Activated CD4-positive, alpha-beta T cell treated with anti-CD3 and anti-CD28 coated beads for 1 hour (primary cell): ENCODE measurements at places on chromosomes 4 and X.

DNA sequence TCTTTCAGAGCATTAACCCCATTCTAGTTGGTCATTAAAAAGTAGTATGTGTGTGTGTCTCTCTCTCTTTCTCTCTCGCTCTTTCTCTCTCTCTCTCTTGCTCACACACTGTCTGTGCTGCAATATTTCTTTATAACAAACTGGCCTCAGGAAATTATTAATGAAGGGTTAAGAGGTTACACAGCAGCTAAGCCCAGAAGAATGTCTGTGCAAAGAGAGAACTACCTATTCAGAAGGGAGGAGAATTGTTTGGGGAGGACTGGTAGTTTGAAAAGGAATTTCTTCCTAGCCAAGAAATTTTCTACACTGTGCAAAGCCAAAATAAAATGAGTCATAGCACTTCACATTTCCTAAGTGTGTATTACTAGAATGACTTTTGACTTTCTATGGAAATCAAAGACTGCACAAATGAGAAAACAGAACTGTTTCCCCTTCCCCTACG, 22.2 kb downstream of the PDGFC start:
- DNase-seq: no peak

DNA sequence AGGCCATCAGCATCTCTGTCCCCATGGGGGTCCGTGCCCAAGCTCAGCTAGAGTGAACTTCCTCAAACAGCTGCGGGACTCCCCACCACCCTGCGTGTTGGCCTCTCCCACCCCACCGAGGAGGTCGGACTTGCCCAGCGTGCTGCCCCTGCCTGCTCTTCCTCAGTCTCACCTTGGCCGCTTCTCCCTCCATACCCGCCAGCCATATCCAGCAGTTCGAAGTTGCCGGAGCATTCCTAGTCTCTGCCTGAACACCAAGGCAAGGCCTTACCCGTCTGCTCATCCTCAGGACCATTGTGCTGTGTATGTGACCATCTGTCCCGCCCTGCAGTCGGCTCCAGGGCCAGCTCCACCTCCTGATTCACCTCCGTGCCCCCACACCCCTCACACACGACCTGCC, 84.5 kb downstream of the WFS1 start:
- no peak for DNase-seq

- DNase-seq: no peak
Measured at GRCh38 chrX:103197721-103198306, 17.1 kb upstream of the BEX4 start.

DNA sequence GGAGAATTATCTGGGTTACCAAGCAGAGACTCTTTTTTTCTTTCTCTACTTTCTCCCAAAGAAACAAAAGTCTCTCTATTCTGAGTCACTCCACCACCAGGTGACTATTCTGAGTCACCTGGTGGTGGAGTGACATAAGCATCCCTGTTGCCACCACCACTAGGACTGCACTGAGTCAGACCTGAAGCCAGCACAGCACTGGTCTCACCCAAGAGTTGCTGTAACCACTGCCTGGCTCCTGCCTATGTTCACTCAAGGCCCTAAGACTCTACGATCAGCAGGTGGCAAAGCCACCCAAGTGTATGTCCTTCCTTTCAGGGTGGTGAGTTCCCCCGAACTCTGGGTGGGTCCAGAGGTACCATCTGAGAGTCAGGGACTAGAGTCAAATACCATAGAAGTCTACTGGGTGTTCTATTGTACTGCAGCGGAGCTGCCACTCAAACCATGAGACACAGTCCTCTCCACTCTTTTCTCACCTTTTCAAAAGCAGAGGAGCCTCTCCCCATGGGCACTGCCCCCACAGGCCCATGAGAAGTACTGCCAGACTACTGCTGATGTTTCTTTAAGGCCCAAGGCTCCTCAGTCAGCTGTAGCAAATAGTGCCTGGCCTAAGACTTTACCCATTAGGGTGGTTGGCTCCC, 209.6 kb upstream of the IRS4 start:
- DNase-seq: no peak

DNA sequence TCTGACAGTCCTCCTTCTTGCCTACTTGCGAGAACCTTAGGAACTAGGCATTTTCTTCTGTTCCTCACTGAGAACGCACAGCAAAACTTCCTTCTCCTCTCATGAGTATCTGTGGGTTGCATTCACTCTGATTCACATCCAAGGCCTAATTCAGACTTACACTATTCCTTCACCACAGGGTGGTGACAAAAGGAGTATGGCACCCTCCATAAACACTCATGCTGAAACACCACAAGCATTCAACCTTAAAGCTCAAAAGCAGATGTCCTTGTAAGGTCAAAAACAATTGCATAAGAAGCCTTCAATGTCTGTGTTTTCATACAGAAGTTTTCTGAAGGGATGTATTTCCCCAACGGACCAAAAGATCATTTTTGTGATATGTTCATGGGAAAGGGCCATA, 147.3 kb downstream of the CORIN start:
- no peak for DNase-seq

GRCh38 chrX:9534686-9535085, 69.8 kb downstream of the TBL1X start:
- no peak for DNase-seq

GRCh38 chr4:90495211-90495610, 368.0 kb downstream of the CCSER1 start:
- DNase-seq: no peak

DNA sequence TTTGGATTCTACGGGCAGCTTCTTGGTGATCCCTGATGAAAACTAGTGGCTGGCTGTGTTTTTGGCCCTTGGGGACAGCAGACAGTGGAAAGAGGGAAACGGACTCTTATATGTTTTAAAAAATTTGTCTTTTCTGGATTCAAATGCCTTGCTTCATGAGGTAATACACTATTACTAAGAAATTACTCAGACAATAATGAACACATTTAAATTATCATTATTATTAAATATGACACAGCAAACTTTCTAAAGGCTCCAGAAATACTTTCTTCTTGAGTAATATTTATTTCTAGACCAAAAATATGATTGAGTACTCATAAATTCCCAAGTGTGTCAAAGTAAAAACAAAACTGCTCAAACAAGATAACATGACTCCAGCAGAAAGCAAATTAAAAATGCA, 520.7 kb upstream of the AADAT start:
- DNase-seq: no peak

GRCh38 chrX:139058831-139059495, 347.4 kb upstream of the FGF13 start:
- DNase-seq: no peak

DNA sequence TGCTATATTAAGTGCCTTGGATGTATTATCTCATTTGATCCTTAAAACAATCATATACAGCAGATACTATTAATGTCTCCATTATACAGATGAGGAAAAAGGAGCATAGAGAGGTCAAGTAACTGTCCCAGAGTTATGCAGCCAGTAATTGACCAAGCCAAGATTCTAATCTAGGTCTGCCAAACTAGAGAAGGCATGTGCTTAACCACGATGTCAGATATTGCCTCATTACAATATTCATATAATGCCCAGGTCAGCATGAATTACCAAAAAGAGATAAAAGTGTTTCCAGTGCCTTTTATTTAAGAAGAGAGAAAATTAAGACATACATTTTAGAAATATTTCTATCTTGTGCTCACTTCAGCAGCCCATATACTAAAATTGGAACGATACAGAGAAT, 7.1 kb downstream of the ARHGEF6 start:
- no peak for DNase-seq

- no peak for DNase-seq
Measured at GRCh38 chr4:113739197-113739596, 22.3 kb downstream of the CAMK2D start.

- no peak for DNase-seq
Measured at GRCh38 chr4:183240581-183241321, 79.3 kb downstream of the CLDN22 start.

DNA sequence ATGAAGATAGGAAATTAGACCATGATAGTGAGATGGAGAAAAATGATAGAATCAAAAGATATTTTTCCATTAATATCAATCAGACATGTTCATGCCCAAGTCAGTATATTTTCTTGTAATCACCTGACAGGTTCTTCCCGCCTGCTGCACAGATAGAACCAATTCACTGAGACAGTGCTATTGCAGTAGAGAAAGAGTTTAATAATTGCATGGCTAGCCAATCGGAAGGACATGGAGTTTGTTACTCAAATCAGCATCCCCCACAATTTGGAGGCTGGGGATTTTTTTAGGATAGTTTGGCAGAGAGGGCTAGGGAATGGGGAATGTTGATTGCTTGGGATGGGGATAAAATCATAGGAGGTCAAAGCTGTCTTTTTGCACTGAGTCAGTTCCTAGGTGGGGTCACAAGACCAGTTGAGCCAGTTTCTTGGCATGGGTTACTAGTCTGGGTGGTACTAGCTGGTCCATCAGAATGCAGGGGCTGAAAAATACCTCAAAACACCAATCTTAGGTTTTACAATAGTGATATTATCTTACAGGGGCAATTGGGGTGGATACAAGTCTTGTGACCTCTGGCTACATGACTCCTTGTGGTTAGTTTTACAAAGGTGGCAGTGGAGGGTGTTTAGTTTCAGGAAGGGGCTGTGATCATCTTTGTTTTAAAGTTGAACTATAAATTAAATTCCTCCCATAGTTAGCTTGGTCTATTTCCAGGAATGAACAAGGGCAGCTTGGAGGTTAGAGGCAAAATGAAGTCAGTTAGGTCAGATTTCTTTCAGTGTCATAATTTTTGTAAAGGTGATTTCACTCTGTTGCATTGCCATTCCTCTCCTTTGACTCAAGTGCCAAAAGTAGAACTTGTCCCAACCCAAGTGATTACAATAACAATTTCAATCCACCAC, 100.3 kb upstream of the PDE5A start:
- DNase-seq: no peak

DNA sequence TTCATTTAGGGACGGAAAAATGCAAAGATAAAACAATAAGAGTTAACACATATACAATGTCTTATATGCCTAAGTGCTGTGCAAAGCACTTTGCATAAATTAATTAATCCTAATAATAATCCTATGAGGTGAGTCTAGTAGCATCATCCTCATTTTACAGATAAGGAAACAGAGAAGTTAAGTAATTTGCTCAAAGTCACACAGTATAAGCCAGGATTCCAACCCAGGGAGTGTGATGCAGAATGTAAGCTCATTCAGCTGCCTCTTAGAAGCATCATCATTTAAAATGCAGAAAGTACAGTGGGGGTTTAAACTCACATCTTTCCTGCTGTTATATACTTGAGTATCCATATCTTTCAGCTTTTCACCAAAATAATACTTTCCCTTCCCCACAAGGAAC, 203.7 kb downstream of the LARP7 start:
- no peak for DNase-seq

DNA sequence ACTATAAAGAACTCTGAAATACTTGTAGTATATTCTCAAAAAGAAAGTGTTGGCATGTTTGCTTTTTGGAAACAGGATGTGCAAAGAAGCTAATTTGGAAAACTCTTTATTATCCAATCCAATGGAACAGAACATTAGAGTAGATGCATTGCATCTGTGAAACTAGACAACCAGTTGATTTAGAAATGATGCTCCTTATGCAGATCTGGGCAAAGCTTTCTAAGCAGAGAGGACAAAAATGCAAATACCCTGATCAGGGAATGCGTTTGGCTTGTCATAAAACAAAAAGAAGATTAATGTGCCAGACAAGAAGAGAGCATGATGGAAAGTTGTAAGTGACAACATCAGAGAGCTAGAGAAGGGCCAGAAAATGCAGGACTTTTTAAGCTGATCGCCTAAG, 142.3 kb downstream of the RCHY1 start:
- no peak for DNase-seq

DNA sequence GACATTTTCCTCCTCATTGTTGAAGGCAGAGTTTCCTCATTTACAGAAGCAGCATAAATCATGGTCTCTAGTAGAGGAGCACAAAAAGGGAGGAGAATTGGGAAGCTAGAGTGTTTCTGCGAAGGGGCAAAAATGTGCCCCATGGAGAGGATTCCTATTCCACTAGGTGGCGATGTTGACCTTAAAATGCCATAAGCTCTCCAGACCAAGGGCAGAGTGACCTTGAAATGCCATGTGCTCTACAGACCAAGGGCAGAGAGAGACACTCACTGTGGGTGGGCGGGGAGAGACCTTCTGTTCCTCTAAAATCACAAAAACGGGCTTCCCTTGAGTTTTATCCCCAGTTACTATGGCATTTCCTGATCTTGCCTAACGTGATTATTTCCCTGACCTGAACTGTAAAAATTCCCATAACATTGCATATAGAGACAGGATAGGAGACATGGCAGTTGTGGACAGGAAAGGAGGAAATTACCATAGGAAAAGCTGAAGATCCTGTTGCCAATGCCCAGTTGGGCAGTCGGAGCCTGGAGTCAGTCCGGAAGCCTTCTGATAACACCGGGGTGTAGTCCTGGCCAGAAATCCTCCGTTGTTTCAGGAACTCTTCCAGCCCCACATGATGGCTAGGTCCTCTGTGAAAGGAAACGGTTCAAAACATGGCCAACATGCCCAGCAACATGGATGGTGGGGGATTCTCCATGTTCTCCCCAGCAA, 567.7 kb downstream of the MAGEB5 start:
- DNase-seq: no peak

GRCh38 chr4:59243038-59243437, 1957.1 kb upstream of the ADGRL3 start:
- no peak for DNase-seq

- no peak for DNase-seq
Measured at GRCh38 chr4:8665406-8666360, 73.1 kb downstream of the CPZ start.

GRCh38 chr4:169506903-169507302, 105.5 kb downstream of the NEK1 start:
- DNase-seq: no peak

GRCh38 chrX:55480390-55481062, 9.1 kb downstream of the USP51 start:
- DNase-seq: no peak

DNA sequence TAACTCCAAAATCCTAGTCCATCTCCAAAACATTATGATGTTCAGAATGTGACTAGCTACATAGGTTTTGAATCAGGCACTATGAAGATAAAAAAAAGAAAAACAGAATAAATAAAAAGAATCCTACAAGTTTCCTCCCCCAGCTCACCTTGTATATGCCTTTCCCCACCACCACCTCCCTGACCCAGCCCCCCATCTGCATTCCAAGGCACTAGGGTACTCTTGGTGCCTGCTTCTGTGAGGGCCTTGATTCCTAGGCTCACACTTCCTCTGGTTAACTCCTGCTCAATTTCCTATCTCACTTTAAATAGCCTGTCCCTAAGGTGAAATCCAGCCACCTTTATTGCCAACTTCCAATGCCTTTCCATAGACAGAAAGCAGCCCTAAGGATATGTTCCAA, 178.7 kb upstream of the ATOH1 start:
- DNase-seq: no peak

DNA sequence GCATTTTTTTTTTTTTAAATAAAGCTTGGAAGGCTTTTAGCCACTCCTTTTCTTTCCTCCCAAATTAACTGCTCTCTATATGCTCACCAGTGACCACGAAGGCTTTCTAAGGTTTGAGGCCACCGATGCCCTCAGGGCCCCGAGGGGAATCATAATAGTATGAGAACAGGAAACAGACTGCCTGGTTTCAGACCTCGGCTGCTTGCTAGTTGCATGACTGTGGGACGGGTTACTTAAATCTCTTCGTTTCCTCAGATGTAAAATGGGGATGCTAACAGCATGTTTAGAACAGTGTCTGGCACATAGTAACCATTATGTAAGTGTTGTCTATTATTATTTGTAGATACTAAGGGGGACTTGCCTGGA, 3.6 kb downstream of the LINC00632 start:
- DNase-seq: no peak
